MM.1S (cell line): ENCODE measurements at places on chromosomes 5 and 9.

DNA sequence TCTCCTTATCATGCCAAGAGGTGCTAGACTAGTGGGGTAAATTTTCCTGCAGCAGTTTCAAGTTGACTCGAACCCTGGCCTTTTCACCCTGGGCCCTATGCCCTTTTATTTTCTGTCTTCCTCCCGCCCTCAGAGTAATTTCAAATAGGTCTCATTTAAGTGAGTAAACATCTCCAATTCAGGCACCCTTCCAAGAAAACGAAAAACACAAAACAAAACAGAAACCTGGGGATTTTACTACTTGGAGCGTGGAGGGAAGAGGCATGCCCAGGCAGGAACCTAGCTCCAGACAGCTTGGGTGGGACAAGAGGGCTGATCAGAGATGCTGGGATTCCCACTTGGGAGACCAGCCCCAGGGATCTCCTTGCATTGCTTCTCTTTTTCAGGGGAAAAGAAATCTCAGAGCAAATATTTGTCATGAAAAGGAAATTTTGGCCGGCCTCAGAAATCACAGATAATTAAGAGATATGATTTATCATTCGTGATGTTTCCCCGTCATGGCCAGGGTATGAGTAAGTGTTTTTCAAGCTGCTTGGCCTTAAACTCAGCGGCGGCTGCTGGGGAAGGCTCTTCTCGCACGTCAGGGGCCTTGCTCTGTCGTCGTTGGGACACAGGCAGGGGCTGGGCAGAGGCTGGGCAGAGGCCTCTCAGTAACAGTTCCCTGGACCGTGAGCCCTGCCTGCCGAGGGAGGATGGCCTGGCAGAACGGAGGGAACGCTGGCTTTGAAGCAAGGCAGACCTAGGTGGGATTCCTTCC is 248.6 kb upstream of the KLF4 start:
- no peak for DNase-seq

- no peak for DNase-seq
Measured at GRCh38 chr9:121289026-121289771, 21.2 kb downstream of the GSN start.

DNA sequence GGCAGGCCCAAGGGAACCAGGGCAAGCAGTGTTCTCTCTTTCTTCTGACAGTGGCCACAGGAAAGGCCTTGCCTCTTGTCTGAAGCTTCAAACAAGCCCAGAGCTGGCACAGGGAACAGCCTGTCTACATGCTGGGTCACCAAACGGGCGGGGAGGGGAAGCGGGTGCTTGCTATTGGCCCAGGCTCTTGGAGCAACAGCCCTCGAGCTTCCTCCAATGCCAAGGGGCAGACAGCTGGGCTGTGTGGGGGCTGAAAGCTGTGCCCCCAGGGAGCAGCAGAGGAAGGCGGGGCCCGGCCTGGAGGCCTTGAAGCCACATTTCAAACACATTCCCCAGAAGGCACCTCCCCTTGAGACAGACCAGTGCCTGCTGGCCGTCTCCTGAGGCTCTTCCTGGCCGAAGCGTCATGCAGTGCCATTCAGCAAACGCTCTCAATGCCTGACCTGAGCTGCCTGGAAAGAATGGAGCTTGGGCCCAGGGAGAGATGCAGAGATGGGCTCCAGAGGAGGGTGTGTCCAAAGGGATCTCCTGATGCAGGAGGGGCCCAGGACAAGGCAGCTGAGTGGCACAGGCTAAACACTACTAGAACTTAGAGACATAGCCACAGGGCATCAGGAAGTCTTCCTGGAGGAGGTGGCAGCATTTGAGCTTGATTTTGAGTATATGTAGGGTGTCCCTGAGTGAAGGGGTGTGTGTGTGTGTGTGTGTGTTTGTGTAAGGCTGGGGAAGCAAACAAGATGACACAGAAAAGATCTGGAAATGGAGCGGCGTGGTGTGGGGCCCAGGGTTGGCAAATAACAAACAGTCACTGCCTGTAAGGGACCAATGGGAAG is 2.5 kb downstream of the FIBCD1 start:
- DNase-seq = no peak

- DNase-seq = no peak
Measured at GRCh38 chr5:105885266-105885665, 1785.5 kb downstream of the EFNA5 start.

DNA sequence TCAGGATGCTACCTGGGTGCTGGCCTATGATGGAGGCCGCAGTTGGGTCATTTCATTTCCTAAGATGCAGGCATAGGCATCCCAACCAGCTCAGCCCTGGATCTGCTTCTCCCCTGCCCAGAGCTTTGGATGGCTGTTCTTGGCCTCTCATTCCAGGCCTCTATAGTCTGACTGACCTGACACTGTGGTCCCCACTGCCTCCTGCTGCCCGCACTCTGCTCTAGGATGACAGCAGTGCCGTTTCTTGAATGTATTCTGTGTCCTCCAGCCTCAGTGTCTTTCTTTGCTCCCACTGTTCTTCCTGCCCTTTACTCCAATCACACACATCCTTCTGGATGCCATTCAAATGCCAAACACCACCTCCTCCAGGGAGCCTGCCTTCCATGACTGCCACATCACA is 235.7 kb downstream of the HSPA4 start:
- peak; percentile 49 for DNase-seq

DNA sequence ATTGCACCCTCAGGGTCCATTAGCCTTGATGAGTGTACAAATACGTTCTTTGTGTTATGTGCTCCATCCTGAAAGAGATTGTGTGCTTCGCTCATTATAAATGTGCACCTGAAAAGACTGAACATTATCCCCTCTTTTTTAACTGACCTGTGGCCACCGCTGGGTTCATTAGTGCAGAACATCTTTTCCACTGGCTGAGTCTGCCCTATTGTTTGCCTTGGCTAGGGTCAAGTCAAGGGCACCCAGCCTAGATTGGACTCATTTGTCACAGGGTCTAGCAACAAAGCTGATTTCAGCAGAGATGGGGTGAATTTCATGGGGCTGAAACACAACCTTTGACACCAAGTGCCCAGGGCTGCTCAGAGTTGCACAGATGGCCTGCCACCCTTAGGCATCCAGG is 764.1 kb upstream of the ARRDC3 start:
- no peak for DNase-seq

- DNase-seq = peak; percentile 92
Measured at GRCh38 chr5:76736679-76737556, 21.0 kb downstream of the F2R start.

- no peak for DNase-seq
Measured at GRCh38 chr5:68303038-68303738, 87.6 kb downstream of the PIK3R1 start.

GRCh38 chr5:104126980-104127379 is 564.4 kb upstream of the NUDT12 start:
- DNase-seq = no peak

DNA sequence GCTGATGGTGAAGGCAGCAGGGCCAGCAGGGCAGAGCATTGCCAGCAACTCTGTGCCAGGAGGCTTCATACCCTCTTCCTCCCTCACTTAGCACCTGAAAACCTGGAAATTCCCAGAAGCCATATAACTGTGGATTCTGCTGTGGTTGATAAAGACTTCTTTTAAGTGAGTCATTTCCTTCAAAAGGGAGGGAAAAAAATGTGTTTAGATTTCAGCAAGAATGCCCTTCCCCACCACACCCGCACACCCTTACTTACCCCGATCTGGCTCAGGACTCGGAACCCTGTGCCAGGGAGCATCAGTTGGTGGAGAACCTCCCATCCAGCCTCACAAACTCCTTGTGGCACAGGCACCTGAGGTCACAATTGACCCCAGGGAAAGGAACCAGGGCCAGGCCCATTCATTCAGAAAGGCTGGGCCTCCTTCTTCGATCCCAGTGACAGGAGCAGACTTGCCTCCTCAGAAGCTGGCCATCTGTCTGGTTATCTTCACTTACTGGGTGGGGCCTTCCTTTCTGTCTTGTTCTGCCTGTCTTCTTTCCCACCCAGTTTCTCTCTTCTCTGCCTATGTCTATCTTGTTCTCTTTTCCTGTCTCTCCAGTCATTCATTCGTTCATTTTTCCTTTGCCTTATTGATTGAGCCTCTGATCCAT is 62.6 kb downstream of the PLAC8L1 start:
- DNase-seq = no peak

- DNase-seq = no peak
Measured at GRCh38 chr5:172757394-172758010, 13.5 kb downstream of the DUSP1 start.

- no peak for DNase-seq
Measured at GRCh38 chr9:127489471-127490115, 38.3 kb downstream of the LRSAM1 start.

DNA sequence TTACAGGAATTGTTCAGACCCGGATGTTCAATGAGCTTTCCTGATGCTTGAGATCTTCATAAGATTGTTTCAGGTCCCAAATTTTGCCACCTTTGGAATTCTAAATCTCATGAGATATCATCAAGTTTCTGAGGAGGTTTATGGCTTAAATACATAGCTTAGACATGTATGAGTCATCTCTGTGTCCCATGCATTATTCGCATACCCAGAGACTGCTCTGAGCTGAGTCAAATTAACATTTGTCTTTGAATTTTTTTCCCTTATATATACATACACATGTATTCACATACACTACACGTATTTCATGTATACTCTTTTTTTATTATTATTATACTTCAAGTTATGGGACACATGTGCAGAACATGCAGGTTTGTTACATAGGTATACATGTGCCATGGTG is 744.6 kb downstream of the BRINP1 start:
- DNase-seq = no peak

DNA sequence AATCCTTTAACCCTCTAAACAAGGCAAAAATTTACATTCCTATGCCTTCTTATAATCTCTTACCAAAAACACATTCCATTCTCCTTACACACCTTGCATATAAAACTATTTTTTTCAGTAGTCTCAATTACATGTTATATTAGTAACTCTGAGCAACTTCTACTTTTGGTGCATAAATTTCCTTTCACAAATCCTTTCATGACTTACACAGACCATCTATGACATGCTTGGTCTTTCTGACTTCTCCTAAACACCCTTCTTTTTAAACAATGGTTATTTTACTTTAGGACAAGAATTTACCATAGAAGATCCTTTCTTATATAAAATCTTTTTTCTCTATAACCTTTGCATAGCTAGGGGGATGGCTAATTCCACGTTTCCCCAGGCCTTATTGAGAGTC is 208.0 kb upstream of the ARRDC3 start:
- DNase-seq = no peak

DNA sequence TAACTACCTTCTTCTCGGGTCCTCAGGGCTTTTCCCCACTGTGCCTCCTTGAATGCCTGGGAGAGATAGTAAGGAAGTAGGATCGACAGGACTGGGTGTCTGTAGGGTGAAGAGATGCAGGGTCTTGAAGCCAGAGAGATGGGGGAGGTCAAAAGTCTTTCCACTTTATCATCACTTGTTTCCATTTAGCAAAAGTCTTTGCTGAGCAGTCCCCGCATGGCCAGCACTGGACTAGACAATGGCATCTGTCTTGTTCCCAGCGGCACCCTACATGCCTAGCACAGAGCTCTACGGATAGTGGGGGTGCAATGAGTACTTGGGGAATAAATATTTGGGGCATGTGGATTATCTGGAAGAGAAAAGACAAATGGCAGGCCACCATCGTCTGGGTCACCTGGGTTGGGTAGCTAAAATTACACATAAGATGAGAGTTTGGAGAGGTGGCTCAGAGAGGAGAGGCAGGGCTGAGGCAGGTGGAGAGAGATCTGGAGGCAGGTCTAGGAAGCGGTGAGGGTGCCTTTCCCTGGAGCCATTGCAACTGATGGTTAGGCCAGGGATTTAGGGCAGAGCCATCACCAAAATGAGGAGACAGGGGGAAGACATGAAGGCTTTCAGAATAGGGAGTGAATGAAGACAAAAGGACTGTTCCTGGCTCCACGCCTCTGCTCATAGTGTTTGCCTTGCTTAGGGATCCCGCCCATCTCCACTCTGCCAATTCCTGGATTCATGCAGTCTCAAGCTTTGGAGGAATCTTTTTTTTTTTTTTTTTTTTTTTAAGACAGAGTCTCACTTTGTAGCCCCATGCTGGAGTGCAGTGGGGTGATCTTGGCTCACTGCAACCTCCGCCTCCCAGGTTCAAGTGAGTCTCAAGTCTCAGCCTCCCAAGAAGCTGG is 250.8 kb upstream of the KLF4 start:
- no peak for DNase-seq

GRCh38 chr9:96047741-96048103 is 172.2 kb downstream of the ERCC6L2 start:
- no peak for DNase-seq

DNA sequence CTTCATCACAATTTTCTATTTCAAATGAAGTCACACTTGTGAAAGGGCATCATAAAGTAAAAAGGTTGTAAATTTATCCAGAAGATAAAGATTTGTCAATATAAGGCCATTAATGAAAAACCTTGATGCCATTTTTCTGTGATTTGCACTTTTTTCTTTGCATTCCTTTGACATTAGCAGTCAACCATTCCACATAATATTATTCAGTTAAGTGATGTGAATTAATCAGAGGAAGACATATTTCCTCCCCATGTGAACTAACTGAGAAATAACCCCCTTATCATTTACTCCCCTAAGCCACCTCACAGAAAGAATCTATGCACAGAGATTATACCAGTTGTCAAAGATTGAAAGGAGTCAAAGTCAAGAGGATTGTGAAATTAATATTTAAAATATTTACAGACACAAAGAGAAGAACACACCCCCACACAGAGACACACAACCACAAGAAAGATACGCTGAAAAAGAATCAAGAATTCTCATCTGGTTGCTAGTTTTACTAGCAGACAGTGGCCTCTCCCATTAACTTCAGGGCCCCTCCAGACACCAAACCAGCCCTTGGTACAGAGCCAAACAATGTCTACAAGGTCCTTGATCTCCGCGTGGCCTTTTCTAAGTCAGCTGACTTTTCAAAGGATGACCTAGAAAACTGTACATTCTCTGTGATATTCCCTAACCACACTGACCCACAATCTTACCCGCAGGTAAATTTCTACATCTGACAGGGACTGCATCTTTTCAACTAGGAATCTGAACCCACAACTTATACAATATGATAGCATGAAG is 29.5 kb downstream of the GNAQ start:
- DNase-seq = no peak

DNA sequence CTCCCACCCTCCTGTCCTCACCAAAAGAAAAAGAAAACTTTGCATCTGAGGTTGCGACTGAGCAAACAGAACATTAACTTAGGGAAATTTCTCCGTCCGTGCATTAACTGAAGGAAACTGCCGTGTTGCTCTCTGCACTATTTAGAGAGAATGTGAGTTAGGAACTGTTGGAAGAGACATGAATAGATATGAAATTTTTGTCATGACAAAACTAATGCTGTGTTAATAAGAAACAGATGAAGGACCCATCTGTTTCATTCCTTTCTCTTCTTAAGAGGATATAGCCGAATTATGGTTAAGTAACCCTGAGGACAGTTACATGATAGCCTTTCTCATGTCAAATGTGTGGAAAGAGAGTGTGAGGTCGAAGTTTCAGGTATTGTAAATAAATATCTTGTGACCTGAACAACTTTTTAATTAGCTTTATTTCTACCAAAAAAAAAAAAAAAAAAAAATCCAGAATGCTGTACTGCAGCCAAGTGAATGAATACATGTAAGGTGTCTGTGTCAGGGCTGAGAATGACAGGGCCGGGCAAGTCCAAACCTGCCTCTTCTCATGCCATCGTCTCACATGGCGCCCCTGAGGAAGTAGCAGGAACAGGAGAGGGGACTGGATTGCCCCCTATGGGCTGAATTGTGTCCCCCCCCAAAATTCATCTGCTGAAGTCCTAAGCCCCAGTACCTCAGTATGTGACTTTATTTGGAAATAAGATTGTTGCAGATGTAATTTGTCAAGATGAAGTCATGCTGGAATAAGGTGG is 35.6 kb upstream of the ANKRD33B start:
- no peak for DNase-seq

GRCh38 chr5:105630803-105631202 is 2039.9 kb downstream of the EFNA5 start:
- DNase-seq = peak; percentile 67

- no peak for DNase-seq
Measured at GRCh38 chr5:179278119-179278518, 67.1 kb downstream of the ADAMTS2 start.
